ENCODE measurements at places on chromosomes 11 and 22.

- no peak for DNase-seq
Observed at GRCh38 chr22:32545801-32546200, 71.2 kb downstream of the FBXO7 start.

GRCh38 chr22:38172832-38173640 lies 8.6 kb downstream of the PLA2G6 start:
- DNase-seq = peak; percentile 71

DNA sequence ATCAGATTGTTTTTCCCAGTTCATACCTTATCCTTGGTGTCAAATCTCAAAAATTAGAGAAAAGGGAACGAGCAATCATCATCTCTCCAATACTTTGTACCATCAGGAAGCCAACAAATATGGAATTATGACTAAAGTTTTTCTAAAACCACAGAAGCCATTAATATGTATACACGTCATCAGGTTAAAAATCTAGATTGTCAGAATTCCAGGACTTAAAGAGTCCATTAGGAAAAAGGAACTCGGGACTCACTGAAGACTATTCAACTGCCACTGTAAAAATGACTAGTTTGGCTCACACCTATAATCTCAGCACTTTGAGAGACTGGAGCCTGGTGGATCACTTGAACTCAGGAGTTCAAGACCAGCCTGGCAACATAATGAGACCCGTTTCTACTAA lies 344.4 kb upstream of the LRRC4C start:
- no peak for DNase-seq

- DNase-seq = no peak
Observed at GRCh38 chr11:1449490-1450243, 36.9 kb downstream of the MOB2 start.

- no peak for DNase-seq
Observed at GRCh38 chr11:33645686-33646085, 54.9 kb downstream of the C11orf91 start.

GRCh38 chr11:61195719-61196118 lies 7.6 kb upstream of the PGA3 start:
- DNase-seq = no peak

GRCh38 chr11:118896472-118896913 lies 12.8 kb downstream of the CXCR5 start:
- no peak for DNase-seq

DNA sequence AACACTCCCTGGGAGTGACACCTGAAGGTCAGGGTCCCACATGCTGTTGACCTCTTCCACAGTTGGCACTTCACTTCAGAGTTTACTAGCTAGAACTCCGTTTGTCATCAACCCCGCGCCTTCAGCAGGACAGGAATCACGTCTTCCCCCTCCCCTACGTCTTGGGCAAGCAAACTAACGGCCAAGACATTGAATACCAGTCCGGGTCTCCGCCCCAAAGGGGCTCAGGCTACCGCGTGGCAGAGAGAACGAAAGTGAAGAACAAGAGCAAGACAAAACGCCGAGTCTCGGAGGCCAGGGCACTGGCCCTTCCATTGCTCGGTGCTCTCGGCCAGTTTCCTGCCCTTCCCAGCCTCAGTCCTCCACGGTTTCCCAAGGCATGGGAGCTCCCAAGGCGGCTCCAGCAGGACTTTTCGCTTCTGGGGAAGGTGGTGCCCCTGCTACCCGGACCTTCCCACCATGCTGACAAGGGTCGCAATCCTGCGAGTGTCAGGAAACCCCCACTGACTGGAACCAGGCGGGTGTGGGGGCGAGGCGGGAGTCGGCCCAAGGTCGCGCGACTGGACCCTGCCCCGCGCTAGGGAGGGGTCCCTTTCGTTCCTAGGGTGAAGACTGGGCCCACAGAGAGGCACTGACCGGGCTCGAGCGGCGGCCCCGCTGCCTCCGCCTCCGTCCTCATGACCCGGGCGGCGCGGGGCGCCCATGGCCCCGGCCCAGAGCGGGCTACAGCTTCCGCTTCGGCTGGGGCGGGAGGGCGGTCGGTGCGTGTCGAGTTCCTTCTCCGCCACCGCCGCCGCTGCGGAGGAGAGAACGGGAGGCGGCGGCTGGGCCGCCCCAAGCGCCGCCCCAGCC lies at the start of gene GUCD1:
Gene GUCD1, minus strand, starts transcription at position 826 of the 852 bp plus-strand sequence. Its CDS starts 147 bp downstream, at position 679.
- no peak for DNase-seq

GRCh38 chr11:121321614-121322243 lies 29.2 kb downstream of the SC5D start:
- DNase-seq = no peak
